ENCODE measurements at places on chromosomes 5 and 9.

DNA sequence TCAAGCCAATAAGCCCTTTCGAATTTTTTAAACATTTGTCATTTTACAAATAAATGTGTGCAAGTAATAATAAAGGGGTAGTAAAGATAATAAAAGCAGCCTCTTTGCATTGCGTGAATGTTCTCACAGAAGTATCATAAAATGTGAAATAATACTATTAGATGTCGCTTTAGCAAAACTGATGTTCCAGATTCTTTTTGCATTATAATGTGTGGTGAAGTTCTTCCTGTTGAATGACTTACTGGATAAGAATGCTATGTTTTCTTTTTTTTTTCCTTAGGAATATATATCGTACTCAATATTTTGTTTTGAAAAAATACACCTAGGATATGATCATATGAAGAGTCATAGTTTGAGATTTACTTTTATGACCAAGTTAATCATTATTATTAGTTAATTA, 85.2 kb upstream of the CDH12 start:
- no peak for DNase-seq

- no peak for DNase-seq
Observed at GRCh38 chr9:92332577-92333281, 7.0 kb downstream of the CENPP start.

DNA sequence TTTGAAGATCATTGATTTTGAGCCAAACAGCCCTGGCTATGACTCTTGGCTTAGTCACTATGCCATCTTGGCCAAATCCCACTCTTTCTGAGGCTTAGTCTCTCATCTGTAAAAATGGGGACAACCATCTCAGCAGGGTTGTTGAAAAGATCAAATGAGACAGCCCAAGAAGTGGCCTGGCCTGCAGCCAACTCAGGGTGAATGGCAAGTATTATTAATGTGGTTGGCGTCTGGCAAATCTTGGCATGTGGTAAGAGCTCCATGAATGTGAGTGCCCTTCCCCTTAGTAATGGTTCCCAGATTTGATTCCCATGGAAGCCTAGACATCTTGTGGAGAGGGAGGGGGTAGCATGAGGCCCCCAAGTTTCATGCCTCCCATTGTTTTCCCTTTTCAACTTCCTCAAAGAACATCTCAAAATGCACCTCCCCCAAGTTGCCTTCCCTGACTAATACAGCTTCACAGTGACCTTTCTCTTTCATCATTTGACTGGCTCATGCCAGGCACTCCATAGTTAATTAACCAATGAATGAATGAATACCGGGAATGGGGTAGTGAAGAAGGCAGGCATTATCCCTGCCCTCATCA, 11.8 kb upstream of the TGFBI start:
- DNase-seq, result no peak

GRCh38 chr5:157947156-157947555, 88.2 kb upstream of the CLINT1 start:
- no peak for DNase-seq

DNA sequence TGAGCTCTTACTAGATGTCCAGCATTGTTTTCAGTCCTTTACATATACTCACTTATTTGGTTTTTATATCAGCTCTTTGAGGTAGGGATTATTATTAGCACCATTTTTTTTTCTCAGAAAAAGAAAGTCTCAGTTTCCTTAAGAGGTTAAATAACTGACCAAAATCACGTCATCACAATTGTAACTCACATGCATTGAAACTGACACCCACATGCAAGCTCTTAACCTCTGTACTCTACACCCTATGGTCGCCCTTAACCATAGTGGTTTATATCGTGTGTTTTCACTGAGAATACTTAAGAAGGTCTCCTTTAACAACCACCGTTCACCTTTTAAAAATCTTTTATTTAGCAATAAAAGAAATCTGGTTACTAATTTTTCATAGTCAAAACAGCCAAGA, 61.0 kb downstream of the PRDM6 start:
- no peak for DNase-seq

DNA sequence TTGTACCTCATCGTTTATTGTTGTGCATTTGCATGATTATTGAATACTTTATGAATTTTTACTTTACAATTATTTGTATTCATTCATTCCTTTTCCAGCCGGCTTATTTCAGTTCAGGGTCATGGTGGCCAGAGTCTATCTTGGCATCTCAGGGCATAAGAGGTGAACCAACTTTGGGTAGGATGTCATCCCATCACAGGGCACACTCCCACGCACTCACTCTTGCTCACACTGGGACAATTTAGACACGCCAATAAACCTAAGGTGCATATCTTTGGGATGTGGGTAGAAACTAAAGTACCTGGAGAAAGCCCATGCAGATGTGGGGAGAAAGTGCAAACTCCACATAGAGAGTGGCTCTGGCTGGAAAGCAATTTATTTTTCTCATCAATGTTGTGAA, 158.1 kb upstream of the MAST4 start:
- DNase-seq, result no peak

GRCh38 chr5:14267991-14268708, 125.0 kb downstream of the TRIO start:
- DNase-seq, result no peak

DNA sequence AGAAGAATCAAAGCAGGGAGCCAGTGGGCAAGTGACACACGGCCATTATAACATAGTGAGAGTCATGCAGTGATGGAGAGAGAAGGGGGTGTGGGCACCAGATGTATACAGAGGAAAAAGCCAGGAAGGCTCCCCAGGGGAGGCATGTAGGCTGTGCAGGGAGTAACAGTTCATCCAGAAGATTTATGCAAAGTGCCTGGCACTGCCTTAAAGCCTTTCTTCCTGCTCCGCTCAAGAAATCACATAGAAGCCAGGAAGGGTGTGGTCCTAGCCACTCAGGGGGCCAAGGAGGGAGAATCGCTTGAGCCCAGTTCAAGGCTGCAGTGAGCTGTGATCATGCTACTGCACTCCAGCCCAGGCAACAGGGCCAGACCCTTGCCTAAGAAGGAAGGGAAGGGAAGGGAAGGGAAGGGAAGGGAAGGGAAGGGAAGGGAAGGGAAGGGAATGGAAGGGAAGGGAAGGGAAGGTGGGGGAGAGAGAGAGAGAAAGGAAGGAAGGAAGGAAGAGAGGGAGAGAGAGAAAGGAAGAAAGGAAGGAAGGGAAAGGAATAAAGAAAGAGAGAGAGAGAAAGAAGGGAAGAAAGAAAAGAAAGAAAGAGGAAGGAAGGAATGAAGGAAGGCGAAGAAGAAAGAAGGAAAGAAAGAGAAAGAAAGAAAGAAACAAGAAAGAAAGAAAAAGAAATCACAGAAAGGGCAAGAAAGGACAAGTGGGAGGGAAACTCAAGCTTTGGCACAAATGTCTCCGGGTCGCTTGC, 89.8 kb downstream of the LHX2 start:
- no peak for DNase-seq

DNA sequence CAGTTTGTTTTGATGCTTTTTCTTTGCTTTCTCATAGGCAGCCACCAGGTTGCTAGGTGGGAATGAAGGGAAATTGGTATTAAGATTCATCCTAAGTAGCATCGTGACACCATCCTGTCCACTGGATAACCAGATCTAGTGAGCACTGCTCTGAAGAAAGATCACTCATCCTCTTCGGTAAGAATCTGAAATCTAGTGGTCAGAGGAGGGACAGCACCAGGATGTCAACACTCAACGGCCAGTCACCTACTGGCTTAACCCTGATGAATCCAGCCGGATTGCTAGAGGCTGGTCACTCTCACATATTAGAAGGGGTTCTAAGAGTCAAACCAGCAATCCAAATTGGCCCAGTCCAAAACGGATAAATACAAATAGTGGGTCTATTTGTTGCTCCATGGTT, 50.8 kb downstream of the DCP2 start:
- no peak for DNase-seq

DNA sequence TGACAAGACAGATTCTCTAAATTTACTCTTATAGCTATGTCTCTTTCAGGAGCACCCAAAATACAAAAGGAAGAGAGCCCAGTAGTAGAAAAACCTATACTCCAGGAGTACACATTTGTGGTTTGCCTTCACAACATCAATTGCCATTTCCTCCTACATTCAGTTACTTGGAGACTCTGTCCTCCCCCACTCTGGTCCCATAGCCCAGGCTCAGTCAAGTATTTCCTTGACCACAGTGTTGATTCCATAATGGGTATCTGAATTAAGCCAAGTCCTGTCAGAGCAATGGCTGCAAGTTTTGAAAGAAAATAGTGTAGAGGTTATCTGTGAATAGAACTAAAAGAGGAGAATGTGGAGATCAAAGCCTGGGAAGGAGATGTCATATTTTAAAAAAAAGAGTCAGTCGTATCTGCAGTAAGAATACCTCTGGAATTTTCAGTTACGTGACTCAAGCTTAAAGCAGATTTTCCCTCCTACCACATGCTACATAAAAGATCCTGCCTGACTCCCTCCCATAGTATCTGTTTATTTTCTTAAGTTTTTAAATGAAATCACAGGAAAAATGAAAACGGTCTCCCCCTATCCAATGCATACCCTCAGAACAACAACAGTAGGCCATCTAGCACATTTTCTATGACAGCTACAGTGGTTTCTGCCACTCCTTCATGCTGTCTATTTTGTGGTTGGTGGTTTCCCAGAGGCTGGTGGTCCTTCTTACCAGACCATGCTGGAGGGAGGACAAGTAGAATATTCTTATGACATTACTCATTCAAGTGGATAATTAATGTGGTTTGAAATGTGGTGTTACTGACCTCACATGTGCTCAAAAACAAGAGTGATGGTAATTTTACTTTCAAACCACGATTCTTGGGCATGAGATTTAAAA, 249.7 kb upstream of the TMEM161B start:
- DNase-seq, result no peak

GRCh38 chr5:35473589-35473988, 144.1 kb upstream of the SPEF2 start:
- no peak for DNase-seq

DNA sequence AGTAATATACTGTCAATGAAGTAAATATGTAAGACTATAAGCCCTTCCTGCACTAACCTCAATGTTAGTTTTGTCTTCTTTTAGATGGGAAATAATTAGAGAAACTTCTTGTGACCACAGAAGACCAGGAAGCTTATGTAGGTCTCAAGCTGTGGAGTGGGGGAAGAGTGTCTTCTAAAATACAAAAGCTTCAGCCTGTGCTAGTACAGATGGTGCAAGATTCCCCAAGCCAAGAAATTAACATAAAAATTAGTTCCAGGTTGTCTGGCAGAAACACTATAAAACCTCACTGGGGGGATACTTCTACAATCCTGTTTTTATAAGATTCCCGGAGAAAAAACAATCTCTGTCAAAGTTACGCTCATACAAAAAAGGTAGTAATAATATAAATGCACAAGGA, 103.6 kb downstream of the FNBP1 start:
- DNase-seq, result no peak

DNA sequence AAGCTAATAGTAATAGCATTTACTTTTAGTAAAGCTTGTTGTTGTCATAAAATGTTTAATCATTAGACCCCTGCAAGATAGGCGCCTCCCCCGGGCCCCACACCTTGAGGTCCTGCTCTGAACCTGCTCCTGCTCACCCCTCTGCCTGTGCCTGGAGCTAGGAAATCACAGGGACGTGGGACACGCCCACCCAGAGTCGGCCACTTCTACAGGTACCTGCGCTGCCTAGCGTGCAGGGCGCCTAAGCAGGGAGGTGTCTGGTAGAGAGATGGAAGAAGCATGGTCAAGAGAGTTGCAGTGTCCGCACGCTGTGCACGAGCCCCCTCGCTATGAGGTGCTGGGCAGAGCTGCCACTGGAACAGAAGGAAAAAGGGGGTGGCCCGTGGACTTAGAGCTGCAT, 52.6 kb downstream of the HINT1 start:
- no peak for DNase-seq

- DNase-seq, result no peak
Observed at GRCh38 chr9:85662573-85662972, 79.2 kb downstream of the AGTPBP1 start.

- no peak for DNase-seq
Observed at GRCh38 chr5:14316471-14316870, 173.3 kb downstream of the TRIO start.

DNA sequence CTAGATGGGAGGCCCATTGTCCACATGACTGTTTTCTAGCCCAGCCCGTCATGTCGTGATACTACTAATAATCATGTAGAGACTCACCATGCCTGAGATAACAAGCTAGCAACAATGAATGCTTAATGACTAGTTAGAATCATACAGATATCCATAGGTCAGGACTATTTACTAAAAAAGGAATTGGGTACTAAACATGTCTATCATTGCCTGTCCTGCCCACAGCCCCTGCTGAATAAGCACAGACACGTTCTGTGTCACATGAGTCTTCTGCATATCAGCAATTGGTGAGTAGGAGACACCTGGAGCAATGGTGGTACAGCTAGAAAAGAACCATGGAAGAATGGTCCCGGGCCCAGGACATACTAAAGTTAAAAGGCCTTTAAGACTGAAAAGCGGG, 18.0 kb downstream of the FRRS1L start:
- DNase-seq, result no peak

DNA sequence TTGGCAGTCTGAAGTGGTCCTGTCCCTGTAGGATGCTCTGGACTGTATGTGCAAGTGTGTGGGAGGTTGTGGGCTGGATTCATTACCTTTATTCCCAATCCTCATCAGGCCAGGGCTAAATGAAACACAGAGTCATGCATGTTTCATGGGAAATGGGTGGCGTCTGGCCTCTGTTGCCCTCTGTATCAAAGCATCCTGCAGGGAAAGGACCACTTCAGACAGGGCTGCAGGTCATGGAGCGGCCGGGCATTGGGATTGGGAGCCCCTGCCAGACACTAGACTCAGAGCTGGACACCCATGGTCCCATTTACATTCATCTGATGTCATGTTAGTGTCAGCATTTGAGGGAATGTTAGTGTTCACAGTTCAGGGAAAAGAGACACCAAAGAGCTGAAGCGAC, 53.8 kb downstream of the UBE2QL1 start:
- DNase-seq, result no peak

GRCh38 chr5:177066224-177066623, 20.5 kb upstream of the FGFR4 start:
- DNase-seq, result no peak

All from T-helper 9 cell (primary cell).